ENCODE measurements at places on chromosomes 13 and 19. TPM values are rescaled to one million over a fixed set of nuclear protein-coding genes. Genes with fewer than 3 reads are reported as not detected.

ZNF667 gene
- 4.7 TPM for total RNA-seq

DNA sequence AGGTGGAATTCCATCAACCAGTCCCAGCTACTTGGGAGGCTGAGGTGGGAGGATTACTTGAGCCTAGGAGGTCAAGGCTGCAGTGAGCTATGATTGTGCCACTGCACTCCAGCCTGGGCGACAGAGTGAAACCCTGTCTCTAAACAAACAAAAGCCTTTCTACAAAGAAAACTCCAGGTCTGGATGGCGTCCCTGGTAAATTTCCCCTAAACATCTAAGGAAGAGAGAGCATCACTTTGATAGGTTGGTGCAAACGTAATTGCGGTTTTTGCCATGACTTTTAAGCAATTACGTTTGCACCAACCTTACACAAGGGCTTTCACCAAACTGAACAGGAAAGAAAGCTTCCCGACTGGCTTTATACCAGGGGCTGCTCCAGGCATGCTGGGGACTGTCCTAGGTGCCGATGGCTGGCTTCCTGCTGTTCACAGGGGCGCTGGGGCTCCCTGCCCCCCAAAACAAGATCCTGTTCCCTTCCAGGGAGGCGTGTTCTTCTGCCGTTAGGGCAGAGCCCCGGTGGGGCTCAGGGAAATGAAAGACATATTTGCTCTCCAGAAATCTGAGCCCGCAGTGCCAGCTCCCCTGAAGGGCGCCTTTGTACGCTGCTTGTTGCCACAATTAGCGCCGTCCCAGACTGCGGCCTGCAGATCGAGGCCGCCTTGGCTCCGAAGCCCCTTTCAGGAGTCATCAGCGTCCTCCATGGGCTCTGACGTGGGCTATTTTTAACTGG is 38.7 kb upstream of the KLF2 start:
- H3K27ac ChIP-seq = no peak overlapping the region
- no peak overlapping the region for H3K4me3 ChIP-seq
- H3K36me3 ChIP-seq = no peaks in the 10 kb centered on the region
- H3K4me1 ChIP-seq = peaks cover 6% of the 10 kb centered on the region
- no peak for DNase-seq
- H3K27me3 ChIP-seq = peaks cover 15% of the 10 kb centered on the region

- H3K36me3 ChIP-seq = peaks cover 44% of the 10 kb centered on the region
- H3K4me1 ChIP-seq = peaks cover 10% of the 10 kb centered on the region
- peak; percentile 96 for DNase-seq
- H3K4me3 ChIP-seq = peak within 1 kb of the TSS; percentile 78
- no peaks in the 10 kb centered on the region for H3K27me3 ChIP-seq
- H3K27ac ChIP-seq = peak within 1 kb of the TSS; percentile 72
These were observed at the start of gene DYRK1B for GRCh38 chr19:39833464-39834286. Gene DYRK1B (minus strand): TSS chr19:39834162. CDS start chr19:39831867, 2,295 bp downstream.

DNA sequence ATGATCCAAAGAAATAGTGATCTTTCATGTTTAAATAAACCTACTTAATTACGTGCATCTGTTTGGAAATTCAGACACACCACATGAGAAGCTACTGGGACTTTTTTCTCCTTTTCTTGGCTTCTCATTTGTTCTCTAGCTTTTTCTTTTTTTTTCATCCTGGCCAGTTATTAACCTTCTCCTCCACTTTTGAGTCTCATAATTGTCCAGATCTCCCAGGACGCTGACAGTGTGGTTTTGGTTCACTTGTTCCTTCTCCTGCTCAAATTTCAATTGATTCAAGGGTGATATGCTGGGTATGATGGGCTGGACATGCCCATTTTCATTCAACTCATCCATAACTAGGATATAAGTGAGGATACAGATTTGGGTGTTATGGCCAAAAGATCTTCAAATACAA is 152.3 kb downstream of the TM9SF2 start:
- H3K4me3 ChIP-seq = no peak overlapping the region
- H3K36me3 ChIP-seq = no peaks in the 10 kb centered on the region
- no peaks in the 10 kb centered on the region for H3K4me1 ChIP-seq

DNA sequence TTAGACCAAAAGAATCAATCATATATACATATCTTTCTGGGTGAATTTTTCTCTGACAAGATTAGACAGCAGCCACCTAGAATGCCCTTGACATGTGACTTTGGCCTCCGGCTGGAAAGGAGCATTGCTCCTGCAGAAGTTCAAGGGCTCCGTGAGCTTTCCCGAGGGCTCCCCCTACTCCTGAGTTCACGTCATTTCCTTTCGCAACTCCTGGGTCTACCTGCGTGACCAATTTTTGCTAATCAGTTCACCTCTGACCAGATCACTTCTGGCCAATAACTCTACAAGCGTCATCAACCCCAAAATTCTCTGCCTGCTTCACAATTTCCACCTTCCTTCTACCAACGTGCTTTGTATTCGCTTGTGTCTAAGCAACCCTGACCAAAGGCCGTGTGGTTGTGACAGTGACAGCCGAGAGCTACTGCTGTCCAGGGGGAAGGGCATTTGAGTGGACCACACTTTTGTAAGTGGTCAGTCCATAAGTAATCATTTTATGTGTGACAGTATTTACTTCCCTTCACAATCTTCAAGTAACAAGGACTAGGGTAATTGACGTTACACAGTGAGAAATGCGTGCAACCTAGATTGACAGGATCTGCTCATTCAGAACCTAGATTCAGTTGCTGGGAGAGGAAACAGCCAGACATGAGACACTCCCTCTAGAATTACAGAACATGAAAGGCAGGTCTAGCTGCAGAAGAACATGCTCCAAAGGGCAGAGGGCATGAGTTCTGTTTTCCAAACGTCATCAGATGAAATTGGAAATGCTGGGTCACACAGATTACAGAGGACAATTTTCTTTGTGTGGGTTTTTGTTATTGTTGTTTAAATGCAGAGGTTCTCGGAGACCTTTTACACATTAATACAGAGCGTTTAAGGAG is 145.9 kb upstream of the SPACA7 start:
- no peaks in the 10 kb centered on the region for H3K27me3 ChIP-seq
- no peak for DNase-seq
- no peak overlapping the region for H3K4me3 ChIP-seq
- no peak overlapping the region for H3K27ac ChIP-seq
- no peaks in the 10 kb centered on the region for H3K4me1 ChIP-seq
- no peaks in the 10 kb centered on the region for H3K36me3 ChIP-seq
